Stimulated activated CD8-positive, alpha-beta memory T cell treated with anti-CD3 and anti-CD28 coated beads, Interleukin-4, amount 100 ng/mL, for 4 hours (primary cell): ENCODE measurements at places on chromosomes 6 and 20.

DNA sequence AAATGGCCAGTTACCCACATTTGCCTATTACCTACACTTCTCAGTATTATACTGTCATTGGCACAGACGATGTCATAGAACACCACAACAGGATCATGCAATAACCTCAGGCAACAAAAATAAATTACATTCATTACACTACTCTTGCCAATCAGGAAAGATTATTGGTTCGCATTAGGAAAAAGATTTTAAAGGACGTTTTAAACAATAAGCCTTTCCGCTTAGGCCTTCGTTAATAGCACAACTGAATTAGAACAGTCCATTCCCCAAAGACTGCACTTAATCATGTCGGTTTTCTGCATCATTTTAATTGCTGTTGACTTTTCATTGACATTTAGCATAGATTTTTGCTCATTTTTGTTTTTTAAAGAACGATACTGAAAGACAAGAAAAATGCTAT is 912 bp upstream of the SENP6 start:
- DNase-seq, result no peak

DNA sequence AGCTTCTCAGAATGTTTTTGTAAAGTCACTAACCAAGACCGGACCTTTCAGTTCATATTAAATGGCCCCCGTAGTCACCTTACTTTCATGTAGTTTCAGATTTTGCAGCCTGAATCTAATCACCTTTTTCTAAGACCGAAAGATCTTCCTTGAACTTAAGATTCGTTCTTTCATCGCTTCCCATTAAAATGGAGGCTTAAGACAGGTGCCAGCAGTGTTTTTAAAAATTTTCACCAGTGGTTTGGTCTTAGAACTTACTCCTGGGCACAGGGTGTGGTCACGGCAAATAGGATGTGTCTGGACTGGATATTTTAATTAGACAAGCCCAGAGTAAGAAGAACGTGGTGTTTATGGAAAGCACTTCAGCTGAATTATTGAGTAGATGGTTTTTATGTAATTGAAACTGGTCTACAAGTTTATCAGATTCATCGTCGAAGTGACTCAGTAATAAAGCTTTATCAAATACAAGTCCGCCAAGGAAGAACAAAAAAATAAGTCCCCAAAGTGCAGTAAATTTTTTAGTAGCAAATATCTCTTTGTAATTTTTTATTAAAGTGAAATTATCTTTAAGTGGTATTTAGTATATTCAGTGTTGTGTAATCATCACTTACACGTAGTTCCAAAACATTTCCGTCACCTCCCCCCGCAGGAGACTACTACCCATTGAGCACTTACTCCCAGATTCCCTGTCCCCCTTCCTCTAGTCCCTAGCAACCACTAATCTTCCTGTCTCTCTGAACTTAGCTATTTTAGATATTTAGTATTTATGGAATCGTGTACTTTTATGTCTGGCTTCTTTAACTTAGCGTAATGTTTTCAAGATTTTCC is 868 bp downstream of the SRSF3 start:
- no peak for DNase-seq

- DNase-seq, result no peak
Measured at GRCh38 chr6:101163611-101164010, 229.9 kb upstream of the GRIK2 start.

DNA sequence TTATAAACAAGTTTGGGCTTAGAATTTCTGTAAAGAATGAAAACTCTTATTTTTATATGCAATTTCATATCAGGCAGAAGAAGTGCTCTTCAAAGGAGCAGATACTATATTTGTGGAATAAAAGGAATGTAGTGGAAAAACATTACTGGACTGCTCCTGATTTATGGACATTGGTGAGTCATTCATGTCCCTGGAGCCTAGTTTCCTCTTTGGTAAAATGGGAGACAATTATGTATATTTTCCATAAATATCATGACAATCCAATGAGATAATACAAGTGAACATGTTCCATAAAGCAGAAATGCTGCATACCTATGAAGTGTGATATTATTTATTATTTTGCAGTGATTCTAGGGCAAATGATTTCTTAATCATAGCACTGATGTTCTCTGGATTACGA is 445.8 kb upstream of the CITED2 start:
- DNase-seq, result no peak

GRCh38 chr6:70956451-70957283 is at the start of gene B3GAT2:
Gene B3GAT2 (minus strand): TSS chr6:70957060. CDS start chr6:70956429, 631 bp downstream.
- DNase-seq, result no peak

GRCh38 chr6:146917182-146917581 is 287.0 kb upstream of the STXBP5 start:
- no peak for DNase-seq
